Skeletal muscle cell (primary cell): ENCODE measurements at places on chromosomes 11 and 22.

- peak; percentile 16 for DNase-seq
Measured at GRCh38 chr11:62048100-62048499, 75.7 kb upstream of the INCENP start.

- no peak for DNase-seq
Measured at GRCh38 chr11:79950172-79950571, 509.3 kb upstream of the TENM4 start.

DNA sequence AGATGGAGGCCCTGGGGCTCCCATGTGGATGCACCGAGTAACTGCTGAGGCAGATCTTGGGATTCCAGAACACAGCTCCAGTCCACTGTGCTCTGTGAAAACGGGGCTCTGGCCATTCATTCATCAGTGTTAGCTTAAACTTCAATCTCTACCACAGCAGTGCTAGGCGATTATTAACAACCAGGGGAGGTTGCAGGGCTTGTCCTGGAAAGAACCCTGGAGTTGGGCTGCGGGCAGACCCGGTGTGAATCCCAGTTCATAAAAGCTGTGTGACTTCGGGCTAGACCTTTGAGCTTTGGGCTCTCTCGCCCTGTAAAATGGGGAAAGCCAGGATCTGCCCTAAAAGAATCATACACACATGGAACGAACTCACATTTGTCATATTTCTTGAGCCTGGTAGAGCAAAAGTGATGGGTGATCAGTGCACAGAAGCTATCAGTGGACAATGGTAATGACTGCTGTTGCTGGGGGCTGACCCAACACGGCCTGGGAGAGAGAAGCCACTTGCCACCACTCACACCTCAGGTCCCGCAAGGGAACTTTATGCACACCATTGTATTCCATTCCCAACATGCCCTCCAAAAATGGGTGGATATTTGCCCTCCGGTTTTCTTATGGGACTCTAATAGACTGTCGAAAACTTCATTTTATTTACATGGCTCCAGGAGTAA is 15.6 kb upstream of the CRYBB3 start:
- no peak for DNase-seq

DNA sequence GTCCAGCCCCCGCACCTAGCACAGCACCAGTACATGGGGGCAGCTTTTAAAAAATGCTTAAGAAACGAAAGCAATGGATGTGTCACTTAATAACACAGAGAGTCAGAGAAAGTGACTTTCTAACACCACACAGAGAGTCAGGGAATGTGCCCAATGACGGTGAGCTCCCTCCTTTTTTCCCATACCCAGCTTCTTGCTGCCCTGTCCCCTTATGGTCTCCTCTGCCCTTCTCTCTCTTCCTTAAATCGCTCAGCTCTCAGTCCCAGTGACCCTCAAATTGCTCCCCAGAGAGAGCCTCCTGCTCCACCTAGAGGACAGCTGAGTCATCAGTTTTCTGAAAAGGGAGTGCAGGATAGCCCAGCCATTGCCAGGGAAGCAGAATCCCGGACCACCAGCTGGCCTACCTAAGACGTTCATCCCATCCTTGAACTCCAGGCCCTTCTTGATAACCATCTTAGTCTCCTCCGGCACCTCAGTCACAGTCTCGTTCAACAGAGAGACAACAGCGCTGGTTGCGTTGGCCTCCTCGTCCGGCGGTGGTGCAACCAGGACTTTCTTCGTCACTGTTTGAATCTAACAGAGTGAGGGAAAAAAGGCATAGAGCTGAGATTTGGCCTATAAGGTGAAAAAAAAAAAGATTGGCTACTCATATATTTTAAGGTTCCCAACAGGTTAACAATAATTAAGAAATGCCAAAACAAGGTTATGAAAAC is 113.5 kb downstream of the SLC1A2 start:
- no peak for DNase-seq

DNA sequence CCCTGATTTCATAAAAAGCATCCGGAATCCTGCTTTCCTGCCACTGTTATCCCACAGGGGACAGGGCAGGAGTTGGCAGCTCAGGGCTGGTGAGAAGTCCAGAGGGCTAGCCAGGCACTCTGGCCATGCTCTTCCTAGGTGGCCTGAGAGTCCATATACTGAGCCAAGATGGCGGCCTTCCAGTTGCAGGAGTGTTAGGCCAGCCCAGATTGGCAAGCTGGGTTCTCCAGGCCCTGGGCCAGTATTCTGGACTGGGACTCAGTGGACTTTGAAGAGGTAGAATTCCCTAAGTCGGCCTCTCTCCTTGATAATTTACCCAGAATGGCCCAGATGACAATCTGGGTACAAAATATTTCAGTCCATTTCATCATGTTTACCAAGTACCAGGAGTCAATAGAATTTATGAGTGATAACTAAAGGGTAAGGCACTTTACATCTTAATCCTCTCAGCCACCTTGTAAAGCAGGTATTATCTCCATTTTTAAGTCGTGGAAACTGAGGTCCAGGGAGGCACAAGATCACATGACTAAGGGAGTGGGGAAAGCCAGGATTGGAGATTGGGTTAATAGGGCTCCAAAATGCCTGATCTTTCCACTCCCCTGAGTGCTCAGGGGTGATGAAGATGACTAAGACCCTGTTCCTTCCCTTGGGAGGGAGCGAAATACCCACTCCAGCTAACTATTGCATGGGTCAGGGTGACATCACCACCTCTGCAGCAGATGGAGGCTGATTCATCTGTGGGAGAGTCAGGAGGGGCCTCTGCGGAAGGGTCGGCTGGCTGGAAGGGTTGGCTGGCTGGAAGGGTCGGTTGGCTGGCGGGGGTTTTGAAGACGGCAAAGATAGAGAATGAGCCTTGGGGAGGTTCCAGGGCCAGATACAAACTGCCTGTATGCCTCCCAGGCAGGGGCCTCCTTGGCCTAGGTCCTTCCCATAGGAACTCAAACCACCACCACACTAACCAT is 1.2 kb upstream of the MICALL1 start:
- DNase-seq: peak; percentile 98

DNA sequence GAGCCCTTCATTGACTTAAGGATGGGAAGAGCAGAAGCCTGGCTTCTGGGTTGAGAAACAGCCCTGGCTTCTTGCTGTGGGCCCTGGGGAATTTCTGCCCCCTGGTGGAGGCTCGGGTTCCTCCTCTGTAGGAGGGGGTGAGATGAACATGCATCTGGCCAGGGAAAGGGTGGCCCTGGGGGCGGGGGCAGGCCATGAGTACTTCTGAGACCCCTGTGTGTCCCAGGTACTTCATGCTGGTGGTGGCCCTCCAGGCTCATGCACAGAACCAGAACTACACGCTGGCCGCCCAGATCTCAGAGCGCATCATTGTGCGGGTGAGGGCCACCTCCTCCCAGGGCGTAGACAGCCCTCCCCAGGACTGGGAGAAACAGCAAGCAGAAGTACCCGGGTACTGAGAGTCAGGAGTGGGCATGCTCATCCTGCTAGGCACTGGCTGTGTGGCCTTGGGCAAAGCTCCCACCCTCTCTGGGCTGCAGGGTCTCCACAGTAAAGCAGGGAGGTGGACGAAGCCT is 15.8 kb downstream of the TMEM258 start:
- DNase-seq: peak; percentile 19

DNA sequence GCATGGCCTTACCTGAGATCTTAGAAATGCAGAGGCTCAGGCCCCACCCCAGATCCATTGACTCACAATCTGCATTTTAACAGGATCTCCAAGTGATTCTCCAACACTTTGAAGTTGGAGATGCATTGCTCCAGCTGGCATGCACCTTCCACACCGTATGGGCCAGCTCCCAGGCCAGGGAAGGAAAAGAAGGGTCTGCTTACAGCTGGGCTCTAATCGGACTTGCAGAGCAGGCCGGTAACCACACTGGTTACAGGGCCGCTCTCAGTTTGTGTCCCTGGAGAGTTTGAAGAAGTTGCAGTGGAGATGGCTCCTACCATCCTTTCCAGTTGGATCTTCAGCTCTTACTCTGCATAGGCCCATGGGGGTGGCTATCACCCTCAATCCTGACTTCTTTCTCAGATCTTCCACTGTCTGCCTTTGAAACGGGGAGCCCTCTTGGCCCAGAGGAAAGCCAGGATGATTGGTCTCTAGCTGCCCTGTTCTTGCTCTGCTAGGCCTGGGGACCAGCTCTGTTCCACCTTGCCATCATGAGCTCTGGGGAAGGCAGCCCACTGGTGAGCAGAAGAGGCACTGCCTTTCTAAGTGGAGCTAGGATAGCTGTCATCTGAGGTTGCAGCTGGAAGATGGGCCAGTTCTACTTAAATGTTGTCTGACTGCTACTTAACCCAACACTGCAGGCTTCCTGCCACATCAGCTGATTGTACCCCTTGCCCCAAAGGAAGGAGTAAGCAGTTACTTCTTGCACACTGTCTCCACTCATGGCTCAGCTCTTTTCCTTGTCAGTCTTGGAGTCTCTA is 105.6 kb upstream of the NAV2 start:
- DNase-seq: no peak

GRCh38 chr11:83047515-83048225 is 24.0 kb downstream of the RAB30 start:
- no peak for DNase-seq

DNA sequence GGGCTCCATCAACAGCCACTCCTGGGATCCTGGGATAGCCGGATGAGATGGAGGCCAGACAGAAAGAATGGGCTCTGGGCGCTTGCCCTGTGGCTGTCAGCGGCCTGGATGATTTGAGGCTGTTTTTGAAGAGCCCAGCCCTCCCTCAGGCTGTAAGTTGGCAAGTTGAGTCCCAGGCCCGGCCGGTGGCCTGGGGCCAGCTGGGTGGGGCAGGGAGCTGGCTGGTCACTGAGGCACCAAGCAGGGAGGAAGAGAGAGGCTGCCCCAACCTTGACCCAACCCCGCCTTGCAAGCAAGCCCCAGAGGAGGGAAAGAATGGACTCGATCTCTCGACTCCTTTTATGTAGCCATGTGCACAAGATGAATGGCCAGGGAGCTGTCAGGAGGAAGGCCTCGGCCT is 34.9 kb downstream of the RIBC2 start:
- DNase-seq: no peak

GRCh38 chr11:118090545-118091162 is 3.9 kb upstream of the SMIM35 start:
- no peak for DNase-seq

DNA sequence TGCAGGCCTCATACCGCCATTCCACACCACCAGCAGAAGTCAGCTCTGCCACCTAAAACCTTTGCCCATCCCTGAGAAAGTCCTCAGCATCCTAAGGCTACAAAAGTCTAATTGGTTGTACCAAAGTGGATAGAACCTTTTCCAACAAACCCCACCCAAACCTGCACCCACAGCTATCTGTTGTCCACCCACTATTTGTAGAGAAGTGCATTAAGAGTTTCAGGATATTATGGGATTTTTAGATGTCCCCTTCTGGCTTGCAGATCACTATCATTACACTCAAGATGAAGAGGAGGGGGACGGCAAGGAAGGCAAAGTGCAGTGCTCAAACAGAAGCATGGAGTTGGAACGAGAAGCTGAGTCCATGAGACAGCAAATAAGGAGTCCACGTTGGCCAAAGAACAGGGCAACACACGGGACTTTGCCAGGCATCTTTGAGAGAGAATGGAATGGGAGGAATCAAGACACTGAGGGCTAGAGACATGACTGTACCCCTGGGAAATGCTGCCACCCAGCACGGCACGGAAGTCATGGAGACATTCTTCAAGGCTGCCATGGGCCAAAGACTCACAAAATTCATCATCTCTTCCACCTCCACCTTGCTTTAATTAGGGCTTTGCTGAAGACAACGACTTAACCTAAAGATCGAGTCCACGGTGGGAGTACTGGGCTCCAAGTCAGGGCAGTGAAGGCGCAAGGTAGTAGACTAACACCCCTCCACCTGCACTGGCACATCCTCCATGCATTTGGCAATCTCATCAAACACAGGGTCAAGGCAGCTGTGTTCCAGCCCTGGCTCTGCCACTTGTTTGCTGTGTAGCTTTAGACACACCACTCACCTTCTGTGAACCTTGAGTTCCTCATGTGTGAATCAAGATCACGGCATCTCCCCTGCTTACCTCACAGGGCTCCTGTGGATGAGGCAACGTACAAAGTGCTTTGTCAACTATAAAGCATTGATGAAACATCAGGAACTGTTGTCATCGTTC is 112.9 kb upstream of the TMEM45B start:
- DNase-seq: no peak

- DNase-seq: no peak
Measured at GRCh38 chr11:59076876-59077571, 9.1 kb upstream of the GLYATL1B start.

GRCh38 chr11:65496304-65497140 is 2.3 kb upstream of the MALAT1 start:
- no peak for DNase-seq

GRCh38 chr11:111452146-111452545 is 60.0 kb downstream of the BTG4 start:
- DNase-seq: no peak

GRCh38 chr11:116928102-116928777 is 90.8 kb upstream of the APOA1 start:
- DNase-seq: no peak

DNA sequence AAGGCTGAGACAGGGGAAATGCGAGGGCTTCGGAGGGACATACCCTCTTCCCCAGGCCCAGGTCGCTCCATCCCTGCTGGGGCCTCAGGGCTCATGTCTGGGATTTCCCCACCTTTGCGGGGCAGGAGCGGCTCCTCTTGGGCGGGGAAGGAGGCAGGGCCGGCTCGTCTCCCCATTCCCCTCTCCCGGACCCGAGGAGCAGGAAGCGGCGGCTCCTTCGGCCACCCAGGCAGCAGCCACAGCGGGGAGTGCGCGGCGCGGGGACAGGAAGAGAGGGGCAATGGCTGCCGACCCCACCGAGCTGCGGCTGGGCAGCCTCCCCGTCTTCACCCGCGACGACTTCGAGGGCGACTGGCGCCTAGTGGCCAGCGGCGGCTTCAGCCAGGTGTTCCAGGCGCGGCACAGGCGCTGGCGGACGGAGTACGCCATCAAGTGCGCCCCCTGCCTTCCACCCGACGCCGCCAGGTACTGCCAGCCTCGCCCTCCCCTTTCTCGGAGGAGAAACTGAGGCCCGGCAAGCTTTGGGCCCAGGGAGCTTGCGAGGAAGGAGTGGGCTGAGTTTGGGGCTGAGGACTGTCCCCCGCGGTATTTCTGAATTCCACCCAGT is at the start of gene ANKK1:
TSS of gene ANKK1 (plus strand) at position 175 of the 607 bp plus-strand sequence. CDS start at position 281, 106 bp downstream.
- DNase-seq: no peak

- DNase-seq: no peak
Measured at GRCh38 chr22:26432619-26433311, 3.7 kb downstream of the ASPHD2 start.

DNA sequence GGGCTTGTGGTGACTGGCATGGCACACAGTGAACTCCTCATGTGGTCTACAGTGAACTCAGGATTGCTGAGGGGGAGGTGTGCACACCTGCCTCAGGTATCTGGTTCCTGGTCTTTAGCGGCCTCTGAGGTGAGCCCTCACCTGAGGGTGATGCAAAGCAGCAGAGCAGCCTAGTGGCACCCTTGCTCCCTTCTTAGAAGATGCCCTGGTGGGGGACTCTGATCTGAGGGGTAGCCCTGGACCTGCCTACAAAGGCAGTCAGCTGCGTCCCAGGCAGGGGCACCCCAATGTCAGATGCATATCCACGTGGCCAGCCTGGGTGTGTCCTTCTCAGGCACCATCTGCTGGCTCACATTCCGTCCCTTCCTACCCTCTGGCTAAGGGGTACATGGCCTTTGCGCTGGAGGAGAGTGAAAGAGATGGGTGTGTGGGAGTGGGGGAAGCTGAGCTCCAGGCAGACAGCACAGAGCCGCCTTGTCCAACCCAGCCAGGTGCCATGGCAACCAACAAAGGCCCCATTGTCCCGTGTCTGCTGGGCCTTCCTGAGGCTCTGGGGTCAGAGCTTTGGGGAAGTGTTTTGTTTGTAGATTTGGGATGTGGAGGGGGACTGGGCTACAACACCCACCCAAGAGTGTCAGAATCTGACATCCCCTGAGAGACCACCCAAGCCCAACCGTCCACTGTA is 5.8 kb downstream of the PLEKHB1 start:
- DNase-seq: no peak

GRCh38 chr11:7540830-7541555 is 27.2 kb downstream of the PPFIBP2 start:
- no peak for DNase-seq
